Foreskin fibroblast (primary cell): ENCODE measurements at places on chromosomes 2 and 18.

GRCh38 chr2:1632002-1632348, 112.3 kb downstream of the PXDN start:
- peak; percentile 60 for DNase-seq

- peak; percentile 75 for DNase-seq
Observed at GRCh38 chr2:66364495-66365333, 70.2 kb upstream of the MEIS1 start.

DNA sequence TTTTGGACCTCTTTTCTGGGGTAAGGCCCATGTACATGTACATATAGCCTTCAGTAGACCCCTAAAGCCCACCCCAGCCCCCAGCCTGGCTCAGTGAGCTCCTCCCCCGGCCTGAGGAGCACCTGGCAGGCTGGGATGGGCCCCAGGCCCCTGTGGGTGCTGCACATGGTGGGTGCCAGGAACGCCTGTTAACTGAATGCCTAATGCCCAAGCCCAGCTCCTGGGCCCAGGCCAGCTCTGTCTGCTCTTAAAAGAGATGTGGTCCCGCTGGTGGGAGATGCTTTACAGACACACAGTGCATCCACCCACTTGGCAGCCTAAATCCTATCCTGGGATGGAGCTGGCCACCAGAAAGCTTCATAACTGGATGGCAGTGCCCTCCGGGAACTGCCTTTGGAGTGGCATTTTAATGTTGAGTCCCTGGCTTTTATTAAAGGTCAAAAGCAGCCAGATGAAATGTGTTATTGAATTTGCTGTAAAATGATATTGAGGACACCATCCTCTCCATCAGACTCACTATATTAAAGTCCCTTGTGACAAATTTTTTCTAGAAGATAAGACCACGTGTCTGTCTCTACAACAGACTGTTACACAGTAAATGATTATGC, 7.7 kb upstream of the OXER1 start:
- no peak for DNase-seq

DNA sequence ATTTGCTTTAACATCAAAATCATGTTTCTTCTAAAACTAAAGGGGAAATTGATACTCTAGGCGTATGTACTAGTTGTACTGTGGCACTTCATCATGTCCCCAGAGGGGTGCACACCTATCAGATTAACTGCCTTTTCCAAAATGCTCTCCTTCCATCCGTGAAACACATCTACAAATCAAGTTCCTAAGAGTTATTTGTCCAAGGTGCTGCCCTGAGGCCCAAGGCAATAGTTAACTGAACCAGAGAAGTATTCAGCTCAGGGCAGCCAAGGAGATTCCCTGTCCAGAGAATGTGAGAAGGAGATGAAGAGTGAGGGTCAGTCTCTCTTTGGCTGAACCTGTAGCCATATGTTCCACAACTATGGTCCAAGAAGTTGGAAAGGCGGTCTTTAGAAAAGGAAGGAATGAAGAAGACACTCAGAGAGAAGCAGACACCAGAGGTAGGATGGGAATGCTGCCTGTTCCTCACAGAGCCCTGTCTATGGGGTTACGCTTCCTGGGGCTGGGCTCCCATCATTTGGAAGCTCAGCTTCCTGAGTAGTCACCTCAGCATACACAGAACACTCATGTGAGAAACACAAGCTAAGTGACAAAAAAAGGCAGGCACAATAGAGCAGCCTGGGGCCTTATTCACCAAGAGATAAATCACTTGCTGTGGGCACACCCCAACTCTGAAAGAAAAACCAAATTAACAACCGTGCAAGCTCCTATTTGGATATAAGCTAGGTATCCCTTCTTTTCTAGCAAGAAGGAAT, 55.6 kb downstream of the ANKRD44 start:
- DNase-seq = no peak

- peak; percentile 17 for DNase-seq
Observed at GRCh38 chr2:150282771-150283371, 204.6 kb downstream of the RND3 start.
